T47D (cell line): ENCODE measurements at places on chromosomes 6 and 20.

GRCh38 chr6:16759181-16759645 lies 2.0 kb downstream of the ATXN1 start:
- no peak for DNase-seq

DNA sequence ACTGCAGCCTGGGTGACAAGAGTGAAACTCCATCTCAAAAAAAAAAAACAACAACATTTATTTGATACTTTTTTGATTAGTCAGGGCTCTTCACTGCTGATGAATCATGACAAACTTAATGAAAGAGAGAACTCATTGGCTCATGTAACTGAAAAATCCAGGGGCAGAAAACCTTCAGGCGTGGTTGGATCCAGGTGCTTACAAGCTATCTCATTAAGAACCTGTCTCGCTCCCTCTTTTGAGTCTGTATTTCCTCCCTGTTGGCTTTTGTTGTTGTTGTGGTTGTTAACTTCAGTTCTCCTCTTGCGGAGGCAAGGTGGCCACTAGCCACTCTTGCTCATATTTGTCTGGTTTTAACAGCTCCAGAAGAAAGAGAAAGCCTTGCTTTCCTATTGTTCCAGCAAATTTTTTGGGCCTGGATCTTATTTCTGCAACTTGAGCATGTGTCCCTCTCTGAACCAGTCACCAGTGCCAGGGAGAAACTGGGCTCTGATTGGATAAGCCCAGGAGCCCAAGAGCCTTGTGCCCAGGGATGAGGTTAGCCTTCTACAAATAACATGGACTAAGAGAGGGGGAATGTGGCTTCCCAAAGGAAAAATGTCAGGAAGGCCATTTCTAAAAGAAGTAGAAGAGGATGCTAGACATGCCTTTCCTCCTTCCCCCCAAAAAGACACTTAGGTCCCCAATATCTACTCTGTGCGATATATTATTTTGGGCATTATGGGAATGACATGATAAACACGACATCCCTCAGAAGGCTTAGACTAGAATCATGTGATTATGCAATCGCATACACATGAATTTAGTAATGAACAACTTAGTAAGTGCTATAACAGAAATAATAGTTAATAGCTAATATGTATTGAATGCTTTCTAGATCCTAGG lies 64.5 kb downstream of the PHACTR2 start:
- no peak for DNase-seq

GRCh38 chr20:59044796-59045195 lies 2.2 kb upstream of the PRELID3B start:
- no peak for DNase-seq

DNA sequence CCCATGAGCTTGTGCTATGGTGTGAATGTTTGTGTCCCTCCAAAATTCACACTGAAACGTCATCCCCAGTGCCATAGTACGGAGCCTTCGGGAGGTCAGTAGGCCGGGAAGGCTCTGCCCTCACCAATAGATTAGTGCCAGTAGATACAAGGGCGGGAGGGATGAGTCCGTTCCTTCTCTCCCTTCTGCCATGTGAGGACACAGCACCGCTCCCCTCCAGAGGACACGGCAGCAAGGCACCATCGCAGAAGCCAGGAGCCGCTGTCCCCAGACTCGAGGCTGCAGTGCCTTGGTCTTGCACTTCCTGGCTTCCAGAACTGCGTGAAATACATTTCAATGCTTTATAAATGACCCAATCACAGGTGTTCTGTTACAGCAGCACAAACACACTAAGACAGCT lies 39.2 kb upstream of the BHLHE23 start:
- DNase-seq = no peak

- no peak for DNase-seq
These were observed 183.6 kb upstream of the SPTLC3 start for GRCh38 chr20:12825226-12825595.

GRCh38 chr6:35089216-35089934 lies 51.8 kb downstream of the TCP11 start:
- no peak for DNase-seq

DNA sequence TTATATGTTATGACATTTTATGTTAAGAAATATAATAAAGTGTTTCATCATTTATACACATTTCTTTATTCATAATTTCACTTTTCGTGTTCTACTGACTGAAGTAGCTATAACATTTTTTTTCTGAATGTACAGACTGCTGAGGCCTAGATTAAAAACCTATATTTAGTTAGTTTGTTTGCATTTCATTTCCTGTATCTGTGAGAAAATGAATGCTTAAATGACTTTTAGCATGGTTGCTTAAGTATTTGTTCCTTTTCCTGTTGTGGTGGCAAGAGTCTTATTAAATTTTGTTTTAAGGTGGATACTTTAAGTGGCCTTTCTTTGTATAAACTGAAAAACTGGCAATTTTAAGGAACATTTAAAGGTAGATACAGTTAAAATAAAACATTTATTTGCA lies 779.7 kb upstream of the MAN1A1 start:
- no peak for DNase-seq

- DNase-seq = no peak
These were observed 502.1 kb upstream of the SOX4 start for GRCh38 chr6:21091411-21091810.

GRCh38 chr6:144725736-144726522 lies 440.8 kb downstream of the UTRN start:
- DNase-seq = peak; percentile 28

DNA sequence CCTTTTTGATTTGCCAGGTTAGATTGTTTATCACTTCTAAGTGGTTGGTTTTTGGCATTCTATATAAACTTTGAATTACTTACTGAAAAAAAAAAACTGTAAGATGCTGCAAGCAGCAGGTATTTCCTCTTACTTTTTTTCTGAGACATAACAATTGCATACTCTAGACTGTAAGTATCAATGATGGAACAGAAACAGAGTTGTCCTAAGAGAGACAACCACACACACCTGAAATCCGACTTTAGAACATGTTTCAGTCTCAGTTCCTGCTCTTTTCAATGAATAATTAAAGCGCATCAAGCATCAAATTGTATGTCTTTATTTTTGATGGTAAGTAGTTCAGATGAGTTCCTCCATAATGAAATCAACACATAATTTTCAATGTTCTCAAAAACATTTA lies 105.3 kb upstream of the KHDRBS2 start:
- DNase-seq = no peak

DNA sequence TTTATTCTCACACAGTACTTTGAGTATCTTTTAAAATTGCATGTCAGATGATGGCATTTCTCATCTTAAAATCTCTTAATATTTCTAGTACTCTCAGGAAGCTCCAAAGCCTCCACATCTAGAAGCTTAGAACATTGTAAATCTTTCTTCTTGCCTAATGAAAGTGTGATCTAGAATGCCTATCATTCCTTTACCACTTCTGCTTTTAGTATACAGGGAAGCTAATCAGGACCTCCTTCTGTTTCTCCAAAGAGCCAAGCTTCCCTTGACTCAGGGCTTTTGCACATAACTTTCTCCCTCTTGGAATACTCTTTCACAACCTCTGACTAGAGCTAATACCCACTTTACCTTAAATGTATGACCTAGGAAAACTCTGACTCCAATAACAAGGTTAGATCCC lies 7.5 kb upstream of the ELOVL4 start:
- DNase-seq = no peak

- DNase-seq = no peak
These were observed 76.8 kb downstream of the THEMIS start for GRCh38 chr6:127824061-127824460.

GRCh38 chr6:105618247-105618646 lies 215.4 kb upstream of the PREP start:
- no peak for DNase-seq

DNA sequence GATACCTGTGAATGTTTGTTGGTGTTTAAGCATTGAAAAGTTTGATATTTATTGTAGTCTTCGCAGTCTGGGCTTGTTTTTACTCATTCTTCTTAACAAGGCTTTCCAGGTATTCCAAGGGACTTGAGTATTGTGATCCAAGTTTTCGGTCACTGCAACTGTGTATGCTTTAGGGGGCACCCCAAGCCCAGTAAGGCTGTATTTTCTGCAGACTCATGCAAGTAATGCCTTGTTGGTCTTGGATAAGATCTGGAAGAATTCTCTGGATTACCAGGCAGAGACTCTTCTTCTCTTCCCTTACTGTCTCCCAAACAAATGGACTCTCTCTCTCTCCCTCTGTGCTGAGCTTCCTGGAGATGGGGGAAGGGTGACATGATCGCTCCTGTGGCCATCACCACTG lies 82.1 kb downstream of the RFPL4B start:
- no peak for DNase-seq

GRCh38 chr6:26064619-26065257 lies 22.5 kb upstream of the HFE start:
- DNase-seq = no peak

GRCh38 chr20:22861231-22861980 lies 173.7 kb upstream of the SSTR4 start:
- DNase-seq = no peak

DNA sequence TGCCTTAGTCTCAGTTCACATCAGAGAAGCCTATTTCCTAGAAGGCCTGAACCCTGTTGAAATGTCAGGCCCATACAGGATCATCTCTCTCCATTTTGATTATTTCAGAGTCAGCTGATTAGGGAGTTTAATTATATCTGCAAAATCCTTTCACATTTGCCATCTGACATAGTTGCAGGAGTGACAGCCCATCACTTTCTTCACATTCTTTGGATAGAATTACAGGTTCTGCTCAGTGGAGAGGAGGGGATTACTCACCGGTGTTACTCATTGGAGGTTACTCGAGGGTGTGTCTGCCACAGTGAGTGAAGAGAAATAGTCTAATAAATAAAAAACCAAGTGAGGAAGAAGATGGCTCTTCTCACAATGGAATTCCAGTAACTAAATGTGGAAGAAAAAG lies 216.8 kb downstream of the TMEM242 start:
- DNase-seq = no peak

DNA sequence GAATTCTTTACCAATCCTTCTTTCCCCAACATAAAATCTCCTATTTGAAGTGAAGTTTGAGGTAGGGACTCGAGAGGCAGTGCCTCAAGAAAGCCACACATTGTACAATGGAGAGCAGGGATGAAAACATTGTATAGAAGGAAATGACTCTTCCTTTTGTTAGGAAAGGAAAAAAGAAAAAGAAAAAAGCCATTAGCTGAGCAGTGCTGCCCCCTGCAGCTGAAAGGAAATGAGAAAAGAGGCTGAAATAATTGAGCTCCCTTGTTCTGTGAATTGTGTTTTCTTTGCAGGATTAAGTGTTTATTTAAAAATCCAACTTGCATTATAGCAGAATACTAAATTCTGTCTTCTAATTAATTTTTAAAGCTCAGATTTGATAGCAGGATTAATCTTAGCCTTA lies 162.9 kb upstream of the SASH1 start:
- no peak for DNase-seq

DNA sequence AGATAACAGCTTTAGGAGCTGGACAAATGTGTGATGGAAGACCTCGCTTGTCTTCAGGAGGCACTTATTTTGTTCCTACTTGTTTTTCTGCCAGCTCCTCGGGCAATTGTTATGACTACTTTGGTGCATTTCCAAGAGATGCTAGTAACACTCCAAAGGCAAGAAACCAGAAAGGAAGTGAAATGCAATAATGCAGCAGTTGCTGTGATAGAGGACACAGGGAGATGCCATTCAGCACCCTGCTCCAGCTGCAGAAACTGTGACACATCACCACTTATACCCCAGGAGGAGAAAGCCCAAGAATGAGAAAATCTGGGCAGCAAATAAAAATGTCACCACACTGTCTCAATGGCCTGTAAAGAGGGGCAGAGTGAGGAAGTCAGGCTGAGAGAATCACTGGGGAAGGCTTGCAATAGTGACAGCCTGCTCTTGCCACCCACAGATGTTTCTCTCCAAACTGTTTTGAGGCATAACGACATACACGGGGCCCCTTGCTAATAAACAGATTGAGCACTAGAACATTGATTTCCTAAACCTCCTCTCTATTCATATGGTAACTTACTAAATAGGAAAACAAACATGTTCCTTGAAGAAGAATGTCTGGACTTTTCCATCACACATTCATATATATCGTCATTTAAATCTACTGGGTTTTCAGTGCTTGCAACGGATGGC lies 231.0 kb upstream of the PRND start:
- no peak for DNase-seq

DNA sequence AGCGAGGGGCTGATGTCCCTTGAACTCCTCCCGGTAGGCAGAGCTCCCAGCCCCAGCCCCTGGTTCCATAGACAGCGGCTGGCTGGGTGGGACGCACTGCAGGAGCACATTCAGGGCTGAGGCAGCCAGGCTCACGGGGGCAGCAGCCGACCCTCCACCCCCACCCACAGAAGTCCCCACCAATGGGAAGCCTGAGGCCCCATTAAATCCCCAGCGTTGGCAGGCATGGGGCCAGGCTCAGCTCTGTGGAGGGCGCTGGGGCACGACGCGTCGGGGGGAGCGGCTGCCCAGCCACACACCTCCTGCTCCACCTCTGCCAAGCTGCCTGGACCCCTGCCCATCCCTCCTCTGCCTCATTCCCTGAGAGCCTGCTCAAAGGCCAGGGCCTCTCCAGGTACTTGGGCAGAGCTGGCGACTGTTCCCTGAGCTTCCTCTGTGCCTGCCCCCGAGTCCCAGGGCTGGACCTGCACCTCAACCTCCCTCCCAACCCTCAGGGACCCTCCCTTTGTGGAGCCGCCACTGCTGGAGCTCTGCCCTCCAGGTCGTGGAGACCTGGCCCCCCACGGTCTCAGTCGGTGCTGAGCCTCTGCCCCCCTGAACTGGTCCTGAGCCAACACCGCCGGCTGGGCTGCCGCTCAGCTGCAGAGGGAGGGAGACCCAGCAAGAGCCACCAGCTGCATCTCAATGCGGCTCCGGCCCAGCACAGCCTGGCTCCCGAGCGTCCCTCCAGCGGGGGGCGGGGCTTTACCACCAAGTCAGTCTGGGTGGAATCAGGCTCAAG lies 9.1 kb downstream of the CHRNA4 start:
- no peak for DNase-seq

- DNase-seq = no peak
These were observed 537 bp downstream of the CSTF1 start for GRCh38 chr20:56392881-56393482.

DNA sequence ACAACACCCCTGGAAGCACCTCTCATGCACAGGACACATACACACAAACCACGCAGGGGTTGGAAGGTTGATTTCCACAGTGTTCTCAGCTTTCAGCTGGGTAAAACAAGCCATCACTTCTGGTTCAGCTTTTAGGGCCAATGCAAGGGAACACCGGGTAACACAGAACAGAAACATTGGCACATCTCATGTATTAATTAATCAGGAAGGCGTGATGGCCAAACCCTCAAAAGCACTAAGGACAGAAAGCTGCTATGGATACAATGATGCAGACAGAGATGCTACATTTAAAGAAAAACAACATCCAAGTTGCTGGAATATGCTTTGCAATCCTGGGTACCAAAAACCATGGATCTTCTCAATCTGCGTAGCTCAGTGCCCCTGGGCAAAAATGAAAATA lies 104.3 kb upstream of the BEND6 start:
- no peak for DNase-seq
